ENCODE measurements at places on chromosomes 2 and 18.

GRCh38 chr2:170842785-170843184 lies 26.1 kb downstream of the GAD1 start:
- DNase-seq, result peak; percentile 49

GRCh38 chr2:176370467-176371171 lies 101.4 kb downstream of the MTX2 start:
- DNase-seq, result no peak

DNA sequence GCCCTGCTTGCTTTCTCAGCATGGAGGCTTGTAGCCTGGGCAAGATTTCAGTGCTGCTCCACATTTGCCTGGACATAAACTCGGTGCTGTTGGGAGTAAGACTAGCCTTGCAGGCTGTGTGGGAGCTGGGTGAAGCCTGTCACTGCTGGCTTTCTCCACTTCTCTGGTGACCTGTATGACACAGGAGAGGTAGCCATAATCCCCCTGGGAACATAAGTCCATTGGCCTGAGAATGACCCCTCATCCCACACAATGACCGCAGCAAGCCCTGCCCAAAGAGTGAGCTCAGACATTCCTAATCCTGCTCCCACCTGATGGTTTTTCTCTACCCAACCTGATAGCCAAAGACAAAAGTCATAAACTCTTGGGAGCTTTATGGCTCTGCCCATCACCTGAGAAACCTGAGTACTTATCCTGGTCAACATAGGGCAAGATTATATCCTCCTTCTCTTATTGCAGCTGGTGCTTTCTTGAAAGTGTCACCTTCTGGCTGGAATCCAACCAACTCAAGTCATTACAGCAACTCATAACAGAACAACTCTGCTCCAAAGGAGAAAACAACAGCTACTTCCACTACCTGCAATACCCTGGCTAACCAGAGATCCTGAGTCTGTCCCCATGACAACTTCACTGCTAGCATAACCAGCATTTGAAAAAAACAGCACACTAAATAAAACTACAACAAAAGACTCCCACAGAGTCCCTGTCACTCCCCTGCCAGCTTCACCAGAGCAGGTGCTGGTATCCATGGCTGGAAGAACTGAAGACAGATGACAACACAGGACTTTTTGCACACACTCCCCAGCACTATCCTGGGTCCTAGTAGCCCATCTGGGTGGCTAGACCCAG lies 834.4 kb upstream of the DDX18 start:
- no peak for DNase-seq

DNA sequence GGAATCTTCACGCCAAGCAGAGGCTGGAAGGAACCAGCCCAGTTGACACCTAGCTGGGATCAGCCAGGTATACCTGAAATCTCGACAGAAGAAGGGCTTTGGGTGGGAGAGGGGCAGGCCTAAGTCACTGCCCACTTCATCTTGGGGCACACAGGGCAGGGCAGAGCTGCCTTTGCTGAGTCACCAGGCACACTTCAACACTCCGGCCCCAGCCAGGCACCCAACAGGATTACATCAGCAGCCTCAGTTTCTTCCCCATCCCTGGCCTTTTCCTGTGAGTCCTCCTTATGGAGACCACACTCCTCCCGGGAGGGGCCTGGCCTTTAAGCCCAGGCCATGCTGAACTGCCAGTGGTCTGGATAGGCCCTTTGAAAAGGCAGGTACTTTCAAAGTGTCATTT lies 201.7 kb upstream of the HS6ST1 start:
- no peak for DNase-seq

GRCh38 chr18:39561126-39561525 lies 1995.5 kb upstream of the CELF4 start:
- no peak for DNase-seq

- no peak for DNase-seq
These were observed 6.5 kb downstream of the RPIA start for GRCh38 chr2:88698027-88698413.

DNA sequence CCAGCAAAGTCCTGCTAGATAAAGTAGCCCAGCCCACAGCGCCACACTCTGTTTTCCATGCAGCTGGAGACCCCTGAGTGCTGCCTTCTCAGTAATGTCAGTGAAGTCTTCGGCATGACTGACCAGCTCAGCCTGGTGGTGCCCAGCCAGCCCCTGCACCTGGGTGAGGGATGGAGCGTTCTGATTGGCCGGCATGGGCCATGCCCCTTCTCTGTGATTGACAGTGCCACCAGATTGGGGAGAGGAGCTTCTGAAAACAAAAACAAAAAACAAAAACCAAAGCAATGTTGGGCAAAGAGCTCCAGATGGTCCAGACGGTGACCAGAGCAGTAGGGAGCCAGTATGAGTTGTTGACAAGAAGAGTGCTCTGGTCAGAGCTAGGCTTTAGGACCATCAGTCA lies 122.6 kb downstream of the DYSF start:
- DNase-seq, result no peak

GRCh38 chr2:234427081-234428061 lies 69.5 kb downstream of the ARL4C start:
- no peak for DNase-seq

DNA sequence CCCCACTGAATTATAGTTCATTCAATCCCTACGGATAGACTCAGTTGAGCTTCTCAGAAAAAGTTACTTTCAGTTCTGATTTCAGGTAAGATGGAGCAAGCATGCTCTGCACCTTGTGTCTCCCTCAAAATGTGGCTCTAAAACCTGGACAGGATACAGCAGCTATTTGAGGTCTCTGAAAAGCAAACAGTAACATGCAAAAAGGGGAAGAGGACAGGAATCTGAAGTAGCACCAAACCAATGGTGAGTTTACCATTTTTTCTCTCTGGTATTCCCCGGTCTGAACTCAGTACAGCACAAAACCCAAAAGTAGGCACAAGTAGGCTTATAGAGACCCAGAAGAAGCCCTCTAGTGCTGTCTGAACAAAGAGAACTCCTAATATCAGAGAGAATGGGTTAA lies 34.1 kb downstream of the LANCL1 start:
- no peak for DNase-seq

DNA sequence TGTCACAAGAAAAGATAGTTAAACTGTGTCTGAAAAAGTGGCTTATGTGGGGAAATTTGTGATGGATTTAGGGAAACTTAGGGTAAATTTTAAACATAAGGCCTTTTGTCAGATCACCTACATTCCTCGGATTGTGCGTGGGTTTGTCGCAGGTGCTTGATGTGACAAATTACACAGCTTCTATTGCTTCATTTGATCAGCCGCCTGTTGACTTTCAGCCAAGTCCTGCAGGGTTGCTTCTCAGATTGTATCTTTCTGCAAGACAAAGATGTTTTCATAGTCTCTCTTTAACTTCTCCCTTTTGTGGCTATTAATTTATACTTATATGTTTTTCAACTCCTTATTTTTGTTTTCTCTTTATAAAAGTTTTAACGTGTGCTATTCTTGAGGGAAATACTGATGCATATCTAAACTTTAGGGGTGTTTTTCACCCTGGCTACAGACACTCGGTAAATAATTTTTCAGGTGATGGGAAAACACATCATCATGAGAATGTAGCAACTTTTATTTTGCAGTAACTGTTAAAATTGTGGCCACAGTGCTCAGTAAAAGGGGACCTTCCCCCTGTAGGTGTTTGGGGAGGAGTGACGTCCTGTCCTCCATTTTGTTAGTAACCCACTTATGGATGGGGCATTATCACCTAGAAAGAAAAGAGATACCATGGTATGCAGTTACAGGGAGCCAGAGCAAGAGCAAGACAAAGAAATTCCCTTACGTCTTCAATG lies 31.4 kb downstream of the GALM start:
- DNase-seq, result no peak

- no peak for DNase-seq
These were observed 443.9 kb upstream of the ZNF804A start for GRCh38 chr2:184154438-184154837.

GRCh38 chr2:30321466-30321865 lies 90.1 kb downstream of the LBH start:
- DNase-seq, result no peak

DNA sequence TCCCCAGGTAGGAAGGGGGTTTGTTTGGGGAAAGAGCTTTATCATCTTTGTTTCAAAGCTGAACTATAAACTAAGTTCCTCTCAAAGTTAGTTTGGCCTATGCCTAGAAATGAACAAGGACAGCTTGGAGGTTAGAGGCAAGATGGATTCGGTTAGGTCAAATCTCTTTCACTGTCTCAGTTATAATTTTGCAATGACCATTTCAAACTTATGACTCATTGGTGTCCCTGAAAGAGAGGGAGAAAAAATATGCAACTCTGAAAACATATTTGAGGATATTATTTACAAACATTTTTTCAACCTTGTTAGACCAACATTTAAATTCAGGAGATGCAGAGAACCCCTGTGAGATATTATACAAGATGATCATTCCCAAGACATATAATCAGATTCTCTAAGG lies 95.7 kb downstream of the EFEMP1 start:
- no peak for DNase-seq

DNA sequence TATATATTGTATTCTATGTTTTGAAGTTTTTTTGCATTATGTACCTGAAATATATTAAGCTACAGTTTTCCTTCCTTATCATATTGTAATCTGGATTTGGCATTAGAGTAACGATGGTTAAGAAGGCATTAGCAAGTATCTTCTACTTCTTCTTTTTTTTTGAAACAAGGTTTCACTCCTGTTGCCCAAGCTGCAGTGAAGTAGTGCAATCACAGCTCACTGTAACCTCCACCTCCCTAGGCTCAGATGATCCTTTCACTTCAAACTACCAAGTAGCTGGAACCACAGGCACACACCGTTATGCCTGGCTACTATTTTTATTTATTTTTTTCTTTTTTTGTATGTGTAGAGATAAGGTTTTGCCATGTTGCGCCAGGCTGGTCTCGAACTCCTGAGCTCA lies 201.1 kb downstream of the ZNF804A start:
- DNase-seq, result no peak

GRCh38 chr18:54835944-54836343 lies 7.7 kb downstream of the RAB27B start:
- DNase-seq, result no peak

DNA sequence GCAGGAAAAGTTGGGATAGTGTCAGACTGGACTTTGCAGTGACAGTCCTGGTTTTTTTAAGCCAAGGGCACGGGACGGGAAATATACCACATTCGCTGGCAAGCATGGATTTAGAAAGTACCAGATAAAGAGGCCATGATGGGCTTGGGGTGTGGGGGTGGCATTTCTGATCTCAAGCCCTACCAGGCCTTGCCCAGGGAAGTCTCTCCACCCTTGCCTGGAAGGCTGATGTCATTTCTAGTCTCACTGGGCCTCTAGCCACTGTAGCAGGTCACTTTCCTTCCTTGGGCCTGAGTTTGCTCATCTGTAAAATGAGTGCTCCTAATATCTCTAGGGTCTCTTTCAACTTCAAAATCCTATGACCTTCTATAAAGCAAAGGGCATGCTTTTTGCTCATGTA lies 1.8 kb downstream of the ZBTB7C start:
- no peak for DNase-seq

DNA sequence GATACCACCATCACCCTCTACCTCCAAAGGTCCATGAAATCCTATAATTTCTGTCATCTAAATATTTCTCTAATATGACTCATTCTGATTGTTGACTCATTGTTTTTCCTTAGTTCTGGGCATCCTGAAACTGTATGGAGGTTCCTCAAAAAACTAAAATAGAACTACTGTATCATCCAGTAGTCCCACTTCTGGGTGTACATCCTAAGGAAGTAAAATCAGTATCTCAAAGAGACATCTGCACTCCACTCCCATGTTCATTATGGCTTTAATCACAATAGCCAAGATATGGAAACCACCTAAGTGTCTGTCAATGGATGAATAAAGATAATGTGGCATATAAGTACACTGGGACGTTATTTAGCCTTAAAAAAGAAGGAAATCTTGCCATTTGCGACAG lies 125.8 kb upstream of the MYO3B start:
- DNase-seq, result no peak

DNA sequence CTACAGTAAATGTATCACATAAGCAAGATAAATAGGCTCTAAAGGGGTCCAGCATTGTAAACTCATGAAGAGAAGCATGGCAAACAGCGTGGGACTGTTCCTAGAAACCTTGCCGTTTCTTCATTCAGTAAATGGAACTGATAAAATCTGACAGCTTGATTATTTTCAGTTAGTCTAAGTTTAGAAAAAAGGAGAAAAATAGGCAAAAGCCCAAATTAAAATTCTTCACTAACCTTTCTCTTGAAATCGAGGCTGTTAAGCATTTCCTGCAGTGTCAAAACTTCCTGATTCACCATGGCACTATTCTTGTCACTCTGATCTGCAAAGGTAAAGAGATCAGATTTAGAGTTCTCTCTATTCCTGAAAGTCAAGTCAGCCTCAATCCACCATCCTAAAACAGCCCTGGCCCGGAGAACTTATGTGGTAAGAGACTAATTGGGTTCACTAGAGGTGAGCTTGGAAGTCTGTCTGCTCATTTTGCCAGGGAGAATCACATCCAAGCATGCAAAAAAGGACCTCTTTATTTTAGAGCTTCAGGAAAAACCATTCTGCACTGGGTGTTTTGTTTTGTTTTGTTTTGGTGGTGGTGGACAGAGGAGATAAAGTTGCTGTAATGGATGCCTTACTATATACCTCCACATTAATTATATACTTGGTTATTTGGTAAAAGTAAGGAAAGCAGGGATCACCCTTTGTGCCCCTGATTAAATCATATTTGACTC lies 52.4 kb upstream of the STAT1 start:
- DNase-seq, result no peak

DNA sequence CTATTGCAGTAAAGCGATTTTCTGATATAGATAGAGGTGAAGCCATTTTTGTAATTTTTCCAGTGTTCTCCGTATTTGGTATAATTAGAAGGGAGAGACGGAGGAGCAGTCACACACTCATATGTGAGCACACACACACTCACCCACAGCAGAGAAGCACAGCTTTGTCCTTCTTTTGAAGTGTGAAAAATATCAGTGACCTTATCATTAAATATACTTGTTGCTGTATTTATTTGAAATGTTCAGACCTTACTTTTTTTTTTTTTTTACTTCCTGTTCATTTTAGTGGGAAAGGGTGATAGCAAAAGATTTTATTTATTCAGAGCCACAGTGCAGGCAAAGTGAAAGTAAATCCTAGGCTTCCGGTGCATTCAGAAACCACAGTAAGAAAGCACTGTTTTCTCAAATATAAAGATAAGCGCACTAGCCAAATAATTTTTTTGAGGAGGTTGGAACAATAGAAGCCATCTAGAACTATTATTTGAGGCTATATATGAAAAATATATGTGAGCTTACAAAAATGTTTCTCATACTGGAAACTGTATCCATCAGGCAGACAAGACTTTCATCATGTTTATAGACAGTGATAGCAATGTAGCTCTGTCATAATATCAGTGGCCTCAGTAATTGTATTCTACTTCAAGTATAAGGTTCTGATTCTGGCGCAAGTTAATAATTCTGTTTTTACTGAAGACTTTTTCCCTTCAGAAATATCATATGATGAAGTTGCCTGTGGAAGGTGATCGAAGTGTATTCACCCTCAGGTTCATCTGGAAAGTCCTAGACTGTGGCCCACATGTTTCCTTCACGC lies 37.2 kb downstream of the TSHZ1 start:
- DNase-seq, result no peak

- no peak for DNase-seq
These were observed 16.9 kb upstream of the FAHD2A start for GRCh38 chr2:95385570-95385984.

- peak; percentile 14 for DNase-seq
These were observed 17.2 kb downstream of the IFIH1 start for GRCh38 chr2:162301151-162301804.

GRCh38 chr2:7419814-7420311 lies 502.7 kb downstream of the RNF144A start:
- no peak for DNase-seq

- DNase-seq, result no peak
These were observed 185.1 kb downstream of the MYO3B start for GRCh38 chr2:170362871-170363631.

All from MG63 (cell line).